ENCODE measurements at places on chromosomes 4 and X. TPM values are rescaled to one million over a fixed set of nuclear protein-coding genes. Genes with fewer than 3 reads are reported as not detected.

- H3K36me3 ChIP-seq: no peaks in the 10 kb centered on the region
- no peaks in the 10 kb centered on the region for H3K4me1 ChIP-seq
- peak; percentile 29 for DNase-seq
- peak overlapping the region; percentile 76 for H3K27ac ChIP-seq
- no peak overlapping the region for H3K4me3 ChIP-seq
Observed at GRCh38 chr4:77854431-77855111, 8.1 kb upstream of the MRPL1 start.

DNA sequence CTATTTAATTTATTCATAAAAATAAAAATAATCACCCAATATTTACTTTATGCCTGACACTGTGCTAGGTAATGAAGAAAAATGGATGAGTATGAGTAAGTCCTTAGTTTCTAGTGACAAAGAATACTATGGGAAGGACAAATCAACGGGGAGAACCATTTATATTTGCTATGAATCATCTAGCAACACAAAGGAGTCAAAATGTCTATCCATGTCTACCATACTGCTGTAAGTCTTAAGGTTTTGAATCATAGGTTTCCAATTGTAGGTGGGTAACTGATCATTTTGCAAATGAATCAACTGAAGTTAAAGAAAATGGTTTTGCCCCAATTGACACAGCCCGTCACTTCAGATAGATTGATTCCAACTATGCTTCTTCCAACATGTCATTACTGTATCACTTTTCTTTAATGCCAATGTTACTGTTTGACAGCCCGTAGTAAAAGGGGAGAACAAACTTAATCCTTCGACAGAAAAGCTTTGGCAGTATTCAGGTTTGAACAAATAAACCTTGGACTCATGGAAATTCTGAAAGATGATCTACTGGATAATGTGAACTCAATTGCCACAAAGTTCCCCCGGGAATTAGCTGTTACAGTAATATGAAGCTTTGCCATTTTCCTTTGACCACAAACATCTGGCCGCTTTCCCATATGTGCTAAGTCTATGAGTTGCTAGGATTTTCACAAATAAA lies 3.2 kb downstream of the TDO2 start:
- no peaks in the 10 kb centered on the region for H3K36me3 ChIP-seq
- no peak overlapping the region for H3K4me3 ChIP-seq
- H3K27ac ChIP-seq: no peak overlapping the region
- DNase-seq: peak; percentile 80
- H3K4me1 ChIP-seq: no peaks in the 10 kb centered on the region
- H3K27me3 ChIP-seq: no peaks in the 10 kb centered on the region

DNA sequence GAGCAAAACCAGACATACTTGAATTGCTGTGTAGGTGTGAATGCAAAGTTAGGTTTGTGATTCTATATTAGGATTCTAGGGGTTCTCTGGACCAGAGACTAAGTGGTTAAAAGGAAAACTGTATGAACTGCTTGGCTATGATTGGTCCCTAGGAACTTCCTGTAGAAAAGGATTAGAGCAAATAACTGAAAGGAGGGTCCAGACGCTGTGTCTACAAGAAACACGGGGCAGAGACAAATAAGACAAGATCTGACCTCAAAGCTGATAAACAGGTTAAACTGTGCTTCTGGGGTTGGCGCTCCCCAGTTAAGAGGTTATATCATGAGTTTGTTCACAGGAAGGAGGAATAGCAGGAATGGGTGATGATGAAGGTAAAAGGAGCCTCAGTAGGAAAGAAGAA lies 183.6 kb downstream of the MGST2 start:
- no peaks in the 10 kb centered on the region for H3K27me3 ChIP-seq
- peak; percentile 57 for DNase-seq
- no peaks in the 10 kb centered on the region for H3K36me3 ChIP-seq
- peaks cover 11% of the 10 kb centered on the region for H3K4me1 ChIP-seq

DNA sequence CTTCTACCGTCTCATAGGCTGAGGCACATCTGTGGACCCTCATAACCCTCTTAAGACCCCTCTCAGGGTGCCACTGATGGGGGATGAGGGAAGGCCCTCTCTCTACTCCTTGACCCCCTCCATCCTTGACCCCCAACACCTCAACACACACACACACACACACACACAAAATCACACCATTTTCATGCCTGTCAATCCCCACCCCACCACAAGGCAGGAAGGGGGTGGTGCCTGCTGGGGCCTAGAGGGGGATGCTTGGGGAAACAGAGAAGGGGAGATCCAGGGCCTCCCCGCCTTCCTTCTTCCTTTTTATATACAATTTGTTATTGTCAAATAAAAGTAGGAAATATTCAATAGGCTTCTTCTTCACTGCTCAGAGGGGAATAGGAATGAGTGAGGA lies 1.2 kb upstream of the EBP start:
- DNase-seq: no peak
- H3K4me3 ChIP-seq: no peak overlapping the region
- H3K36me3 ChIP-seq: peaks cover 13% of the 10 kb centered on the region
- H3K27ac ChIP-seq: no peak overlapping the region
- no peaks in the 10 kb centered on the region for H3K27me3 ChIP-seq

DNA sequence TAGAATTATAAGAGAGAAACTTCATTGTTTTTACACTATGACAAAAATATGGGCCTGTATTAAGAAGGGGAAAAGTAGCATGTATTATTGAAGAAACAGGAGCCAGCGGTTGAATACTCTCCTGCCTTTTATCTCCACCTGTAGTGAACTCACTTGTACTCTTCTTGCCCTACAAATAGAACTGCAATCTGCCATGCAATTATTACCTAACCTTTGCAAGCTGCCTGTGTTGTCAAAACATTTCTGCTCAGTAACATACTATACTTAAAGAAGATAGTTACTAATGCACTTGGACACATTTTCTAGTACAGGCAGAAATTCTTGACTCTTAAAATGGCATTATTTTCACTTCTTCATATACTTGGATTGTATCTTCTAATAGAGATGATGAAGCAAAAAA lies 818.4 kb upstream of the GRID2 start:
- no peak for DNase-seq
- H3K4me3 ChIP-seq: no peak overlapping the region
- H3K27me3 ChIP-seq: no peaks in the 10 kb centered on the region
- no peaks in the 10 kb centered on the region for H3K36me3 ChIP-seq
- H3K27ac ChIP-seq: no peak overlapping the region

DNA sequence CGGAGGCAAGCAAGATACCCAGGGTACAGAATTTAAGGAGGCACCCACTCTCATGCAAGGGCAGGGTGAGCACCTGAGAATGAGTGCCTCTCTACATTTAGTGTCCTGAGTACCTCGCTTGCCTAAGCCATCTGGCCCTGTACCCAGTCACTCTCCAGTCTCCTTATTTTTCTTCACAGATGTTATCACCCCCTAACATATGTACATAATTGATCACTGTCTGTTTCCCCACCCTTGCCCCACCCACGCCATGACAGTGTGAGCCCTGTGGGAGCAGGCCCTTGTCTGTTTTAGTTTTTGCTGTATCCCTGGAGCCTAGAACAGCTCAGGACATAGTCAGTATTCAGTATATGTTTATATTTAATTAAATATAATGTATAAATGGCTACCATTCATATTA lies 113.6 kb downstream of the SPRY1 start:
- H3K36me3 ChIP-seq: no peaks in the 10 kb centered on the region
- no peaks in the 10 kb centered on the region for H3K27me3 ChIP-seq
- no peak for DNase-seq
- no peak overlapping the region for H3K4me3 ChIP-seq
- H3K27ac ChIP-seq: no peak overlapping the region

- peaks cover 22% of the 10 kb centered on the region for H3K36me3 ChIP-seq
- H3K27ac ChIP-seq: no peak overlapping the region
- no peaks in the 10 kb centered on the region for H3K27me3 ChIP-seq
- no peak overlapping the region for H3K4me3 ChIP-seq
Observed at GRCh38 chr4:84673475-84674240, 90.7 kb downstream of the CDS1 start.

GRCh38 chr4:82528868-82529267 lies 32.9 kb downstream of the TMEM150C start:
- no peak overlapping the region for H3K4me3 ChIP-seq
- no peaks in the 10 kb centered on the region for H3K27me3 ChIP-seq
- H3K36me3 ChIP-seq: no peaks in the 10 kb centered on the region
- DNase-seq: peak; percentile 17

DNA sequence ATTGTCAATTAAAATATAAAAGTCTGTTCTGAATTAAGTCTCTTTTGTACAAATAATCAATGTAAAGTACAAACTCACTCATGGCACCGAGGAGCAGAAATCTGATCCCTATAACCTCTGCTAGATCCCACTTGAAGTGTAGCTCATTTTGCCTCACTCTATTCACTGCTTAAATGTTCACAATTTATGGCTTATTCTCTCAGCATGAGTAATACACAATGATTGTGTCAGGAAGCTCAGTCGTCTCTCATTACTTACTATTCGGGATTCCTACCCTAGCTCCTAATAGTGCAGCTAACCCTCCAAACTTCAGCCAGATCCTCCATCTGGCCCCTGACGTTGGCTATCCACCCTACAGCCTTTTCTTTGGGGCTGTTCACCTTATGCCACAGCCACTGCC lies 4.7 kb upstream of the AMMECR1 start:
- H3K4me1 ChIP-seq: no peaks in the 10 kb centered on the region
- no peak for DNase-seq
- H3K27me3 ChIP-seq: no peaks in the 10 kb centered on the region
- no peak overlapping the region for H3K27ac ChIP-seq
- no peaks in the 10 kb centered on the region for H3K36me3 ChIP-seq

- no peak overlapping the region for H3K27ac ChIP-seq
- DNase-seq: peak; percentile 53
- no peaks in the 10 kb centered on the region for H3K27me3 ChIP-seq
- no peaks in the 10 kb centered on the region for H3K4me1 ChIP-seq
- no peak overlapping the region for H3K4me3 ChIP-seq
- H3K36me3 ChIP-seq: no peaks in the 10 kb centered on the region
Observed at GRCh38 chr4:151824656-151825055, 63.8 kb upstream of the GATB start.

- H3K27me3 ChIP-seq: no peaks in the 10 kb centered on the region
- no peaks in the 10 kb centered on the region for H3K36me3 ChIP-seq
- no peaks in the 10 kb centered on the region for H3K4me1 ChIP-seq
- no peak overlapping the region for H3K27ac ChIP-seq
- no peak overlapping the region for H3K4me3 ChIP-seq
- no peak for DNase-seq
Observed at GRCh38 chr4:56164907-56165306, 216.2 kb downstream of the CEP135 start.

GRCh38 chr4:185479507-185479971 lies 8.0 kb upstream of the CCDC110 start:
- no peak for DNase-seq
- H3K27me3 ChIP-seq: no peaks in the 10 kb centered on the region
- no peak overlapping the region for H3K4me3 ChIP-seq
- H3K36me3 ChIP-seq: no peaks in the 10 kb centered on the region
- H3K27ac ChIP-seq: no peak overlapping the region

GRCh38 chr4:71713611-71714203 lies 70.2 kb downstream of the GC start:
- no peaks in the 10 kb centered on the region for H3K36me3 ChIP-seq
- no peak for DNase-seq
- no peak overlapping the region for H3K4me3 ChIP-seq

GRCh38 chrX:153829799-153830639 lies at the start of gene PDZD4:
Gene PDZD4 (minus strand): TSS chrX:153830544. CDS start chrX:153830298, 246 bp downstream.
- H3K4me3 ChIP-seq: peak within 1 kb of the TSS; percentile 55
- peaks cover 24% of the 10 kb centered on the region for H3K4me1 ChIP-seq
- peaks cover 53% of the 10 kb centered on the region for H3K27me3 ChIP-seq
- DNase-seq: peak; percentile 32
- no peaks in the 10 kb centered on the region for H3K36me3 ChIP-seq

DNA sequence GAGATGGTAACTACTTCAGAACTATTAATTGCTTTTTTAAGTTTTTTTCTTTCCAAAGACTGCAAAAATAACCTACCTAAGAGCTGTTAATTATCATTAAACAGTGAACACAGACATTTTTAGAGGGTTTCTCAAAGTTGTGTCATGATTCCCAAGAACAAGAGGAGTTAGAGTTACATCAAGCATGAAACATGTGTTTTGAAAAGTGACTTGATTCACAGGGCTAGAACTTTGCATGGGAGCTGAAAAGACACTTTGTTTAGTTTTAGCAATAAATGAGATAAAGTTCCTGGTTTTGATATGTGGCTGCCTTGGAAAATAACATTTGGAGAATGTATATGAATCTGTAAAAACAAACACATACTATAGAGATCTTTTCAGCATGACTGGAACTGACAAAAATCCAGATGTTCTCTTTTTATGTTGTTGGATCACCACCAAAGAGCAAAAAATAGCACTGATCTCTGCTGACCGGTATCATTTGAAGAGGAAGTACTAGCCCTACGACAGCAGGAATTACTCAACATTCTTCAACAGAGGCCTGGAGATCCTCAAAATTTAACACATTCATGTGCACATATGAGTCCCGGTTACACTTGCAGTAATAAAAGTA lies 173.0 kb upstream of the PCDH18 start:
- peaks cover 22% of the 10 kb centered on the region for H3K4me1 ChIP-seq
- H3K27ac ChIP-seq: peak overlapping the region; percentile 35
- DNase-seq: no peak
- no peaks in the 10 kb centered on the region for H3K27me3 ChIP-seq
- no peak overlapping the region for H3K4me3 ChIP-seq

- H3K4me1 ChIP-seq: no peaks in the 10 kb centered on the region
- no peak for DNase-seq
- no peaks in the 10 kb centered on the region for H3K36me3 ChIP-seq
- H3K27ac ChIP-seq: no peak overlapping the region
- no peaks in the 10 kb centered on the region for H3K27me3 ChIP-seq
- H3K4me3 ChIP-seq: no peak overlapping the region
Observed at GRCh38 chr4:66182636-66183035, 512.3 kb upstream of the EPHA5 start.

Gene PPBP
- not detected for total RNA-seq

Gene PABPC1L2B
- not detected for total RNA-seq

Gene GSTCD
- 11.1 TPM for total RNA-seq

Gene RTL9
- under 0.01 TPM for total RNA-seq

Gene DCHS2
- total RNA-seq: 9.7 TPM

Gene SPANXA2
- not detected for total RNA-seq

Gene CXorf49
- not detected for total RNA-seq

Gene GLRA3
- total RNA-seq: 0.18 TPM

Gene TRIM60
- total RNA-seq: not detected

Gene MUC7
- total RNA-seq: not detected
